ENCODE measurements at places on chromosomes 5 and 9.

DNA sequence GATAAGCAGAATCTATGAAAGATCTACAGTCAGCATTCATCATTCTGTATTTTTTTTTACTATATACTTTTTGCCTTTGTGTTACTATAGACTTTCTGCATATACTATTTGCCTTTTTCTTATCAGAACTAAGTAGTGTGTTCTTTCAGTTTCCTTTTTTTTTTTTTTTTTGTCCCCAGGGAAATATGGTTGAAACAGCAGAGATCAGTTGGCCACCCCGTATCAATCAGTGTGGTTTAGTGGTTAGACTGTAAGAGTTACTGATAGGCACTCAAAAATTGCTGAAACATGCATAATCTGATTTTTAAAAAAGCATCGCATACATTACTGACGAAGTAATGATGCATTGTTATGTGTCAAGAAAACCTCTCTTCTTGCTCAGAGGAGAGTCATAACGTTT lies 990.8 kb upstream of the EDIL3 start:
- no peak for DNase-seq

DNA sequence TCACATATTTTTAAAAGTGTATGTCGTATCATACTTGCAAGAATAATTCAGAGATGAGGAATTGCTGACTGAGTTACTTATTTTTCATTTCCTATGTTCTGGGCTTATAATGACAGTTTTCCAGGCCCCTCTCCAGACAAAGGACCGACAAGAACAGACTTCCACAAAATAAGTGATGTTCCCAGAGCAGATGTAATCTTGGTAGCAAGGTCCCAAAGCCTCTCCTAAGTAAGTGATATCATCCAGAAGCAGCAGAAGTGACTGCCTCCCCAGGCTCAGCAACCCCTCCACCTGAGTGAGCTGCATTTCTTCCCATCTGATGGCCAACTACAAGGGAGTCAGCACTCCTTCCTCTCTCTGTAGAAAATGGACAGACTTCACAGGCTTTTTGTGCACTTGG lies 57.1 kb downstream of the SEMA6A start:
- DNase-seq = no peak

DNA sequence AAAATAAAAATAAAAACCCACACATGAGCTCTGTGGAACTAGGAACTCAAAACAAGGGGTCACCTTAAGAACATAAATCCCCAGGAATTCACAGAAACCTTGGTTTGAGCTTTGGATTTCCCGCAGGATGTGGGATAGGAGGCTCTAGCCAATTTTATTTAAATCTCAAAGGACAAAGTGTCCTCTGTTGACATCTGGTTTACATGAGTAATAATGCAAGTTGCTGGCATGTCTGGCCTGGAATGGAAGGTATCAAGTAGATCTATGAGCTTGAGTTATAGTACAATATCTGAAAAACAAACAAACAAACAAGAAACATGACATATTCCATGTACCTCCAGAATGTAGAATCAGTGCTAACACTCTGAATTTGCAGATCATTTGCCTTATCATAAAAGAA lies 94.2 kb upstream of the SLIT3 start:
- no peak for DNase-seq

DNA sequence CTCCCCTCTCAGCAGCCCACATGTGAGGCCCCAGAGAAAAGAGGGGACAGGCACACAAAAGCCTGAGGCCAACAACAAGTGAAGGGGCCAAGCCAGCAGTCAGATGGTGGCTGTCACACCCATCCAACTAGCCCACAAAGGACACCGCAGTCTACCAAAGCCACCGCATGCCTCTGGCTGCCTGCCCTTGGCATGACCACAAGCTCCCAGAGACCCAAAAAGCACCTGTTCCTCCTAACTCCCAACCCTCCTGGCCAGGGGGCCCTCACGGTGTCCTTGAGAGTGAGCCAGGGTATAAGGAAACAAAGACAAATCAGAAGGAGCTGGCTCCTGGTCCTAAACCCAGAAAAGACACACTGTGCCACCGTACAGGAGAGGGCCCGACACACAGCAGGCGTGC lies 77.8 kb upstream of the LRRTM2 start:
- DNase-seq = no peak

- DNase-seq = no peak
Measured at GRCh38 chr9:4620881-4621555, 41.1 kb upstream of the PLPP6 start.

GRCh38 chr9:35811381-35812024 lies 559 bp downstream of the SPAG8 start:
- no peak for DNase-seq

DNA sequence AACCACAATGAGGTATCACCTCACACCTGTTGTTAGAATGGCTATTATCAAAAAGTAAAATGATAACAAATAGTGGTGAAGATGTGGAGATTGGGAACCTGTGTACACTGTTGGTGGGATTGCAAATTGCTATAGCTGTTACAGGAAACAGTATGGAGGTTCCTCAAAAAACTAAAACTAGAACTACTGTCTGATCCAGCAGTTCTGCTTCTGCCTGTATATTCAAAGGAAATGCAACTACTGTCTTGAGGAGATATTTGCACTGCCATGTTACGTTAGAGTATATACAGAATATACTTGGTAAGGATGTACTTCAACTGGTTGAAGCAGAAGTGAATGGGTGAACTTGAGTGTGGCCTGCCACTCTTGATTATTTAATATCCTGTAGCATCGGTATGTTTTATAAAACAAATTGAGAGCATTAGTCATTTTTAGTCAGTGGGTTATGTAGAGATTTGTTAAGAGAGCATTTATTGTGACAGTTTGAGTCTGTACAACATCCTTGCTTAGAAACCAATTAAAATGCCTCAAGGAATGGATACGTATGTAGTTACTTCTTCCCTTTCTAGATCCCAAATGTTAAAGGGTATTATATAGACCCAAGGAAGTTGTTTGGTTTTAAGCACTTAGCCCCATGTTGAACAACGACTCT lies 37.5 kb downstream of the ZCCHC7 start:
- DNase-seq = no peak

GRCh38 chr9:14170973-14171596 lies 142.9 kb downstream of the NFIB start:
- DNase-seq = no peak

DNA sequence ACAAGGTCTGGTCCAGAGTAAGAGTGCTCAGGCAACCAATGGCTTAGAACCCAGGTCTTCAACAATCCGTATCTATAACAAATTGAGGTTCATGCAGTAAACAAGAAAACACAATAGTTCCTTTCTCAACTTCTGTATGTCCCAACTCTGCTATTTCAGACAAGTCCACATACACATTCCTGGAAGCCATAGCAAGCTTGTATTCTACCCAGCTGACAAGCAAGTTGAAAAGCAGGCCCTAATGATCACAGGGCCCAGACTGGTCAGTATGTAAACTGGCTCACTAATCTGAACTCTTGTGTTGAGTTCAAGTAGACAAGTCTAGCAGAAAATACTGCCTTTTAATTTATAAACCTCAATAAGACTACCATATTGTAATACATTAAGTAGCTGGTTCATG lies 26.9 kb downstream of the FNIP1 start:
- no peak for DNase-seq

GRCh38 chr5:120749737-120750136 lies 285.6 kb downstream of the PRR16 start:
- DNase-seq = no peak

GRCh38 chr5:123265551-123265950 lies 157.7 kb downstream of the CEP120 start:
- no peak for DNase-seq

- DNase-seq = no peak
Measured at GRCh38 chr5:8981496-8981895, 564.4 kb downstream of the SEMA5A start.

DNA sequence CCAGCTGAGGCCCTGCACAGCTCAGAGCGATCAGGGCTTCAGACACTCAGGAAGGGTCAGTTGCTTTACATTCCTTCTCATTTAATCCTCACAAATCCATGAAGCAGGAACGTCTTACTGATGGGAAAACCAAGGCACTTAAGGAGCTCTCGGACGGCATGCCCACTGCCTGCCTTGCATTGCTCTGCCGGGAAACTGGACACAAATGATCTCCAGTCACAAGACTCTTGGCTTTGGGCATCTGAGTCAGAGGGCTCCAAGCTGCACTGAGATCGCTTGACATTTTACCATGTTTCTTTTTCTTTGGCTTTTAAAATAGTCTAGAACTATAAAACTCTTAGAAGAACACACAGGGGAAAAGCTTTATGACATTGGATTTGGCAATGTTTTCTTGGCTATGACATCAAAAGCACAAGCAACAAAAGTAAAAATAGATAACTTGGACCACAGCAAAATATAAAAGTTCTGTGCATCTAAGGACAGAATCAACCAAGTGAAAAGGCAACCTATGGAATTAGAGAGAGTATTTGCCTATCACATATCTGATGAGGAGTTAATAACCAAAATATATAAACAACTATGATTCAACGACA lies 43.6 kb upstream of the HRH2 start:
- no peak for DNase-seq

- no peak for DNase-seq
Measured at GRCh38 chr5:61933787-61934626, 372.0 kb upstream of the KIF2A start.

DNA sequence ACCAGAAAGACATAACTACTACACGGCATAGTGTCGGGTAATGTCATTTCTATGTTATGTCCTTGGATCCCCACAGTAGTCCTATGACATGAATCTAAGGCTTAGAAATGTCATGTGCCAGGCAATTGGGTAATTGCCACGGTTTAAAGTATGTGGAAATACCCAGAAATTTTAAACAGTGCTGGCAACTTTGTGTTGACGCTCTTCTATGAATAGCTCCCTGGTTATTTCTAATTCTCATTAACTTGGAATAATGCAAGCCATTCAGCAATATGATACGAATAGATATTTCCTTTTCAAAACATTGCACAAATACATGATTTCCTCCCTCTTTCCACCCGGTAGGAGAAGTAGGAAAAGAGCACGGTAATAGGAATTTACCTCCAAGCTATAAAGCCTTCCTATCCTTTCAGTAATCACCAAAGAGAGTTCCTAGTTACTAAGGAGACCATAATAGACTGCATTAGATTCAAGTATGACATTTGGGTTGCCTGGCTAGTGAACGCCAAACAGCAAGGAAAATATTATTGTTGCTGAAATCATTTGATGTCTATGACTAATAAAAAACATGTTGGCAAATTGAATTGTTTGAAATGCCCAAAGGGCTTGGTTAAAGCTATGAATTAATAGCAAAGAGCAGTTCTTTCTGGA lies 168.4 kb downstream of the CCDC192 start:
- DNase-seq = no peak

GRCh38 chr5:147310059-147310704 lies 75.4 kb downstream of the STK32A start:
- no peak for DNase-seq

DNA sequence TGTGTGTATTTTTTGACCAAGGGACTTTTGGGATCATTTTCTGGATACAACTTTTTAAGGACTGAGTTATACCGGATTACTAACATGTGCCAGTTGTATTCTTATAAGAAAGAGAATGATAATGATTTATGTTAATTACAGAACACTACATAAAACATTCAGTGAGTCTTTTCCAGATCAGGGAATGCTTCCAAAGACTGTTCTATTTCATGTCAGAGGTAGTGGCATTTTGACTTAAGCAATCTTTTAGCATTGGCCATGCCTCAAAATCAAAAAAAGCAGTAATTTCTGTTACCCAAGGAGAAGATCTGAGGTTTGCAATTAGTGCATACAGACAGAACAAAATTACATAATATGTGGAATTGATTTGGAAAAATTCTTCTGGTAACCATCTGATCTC lies 413.0 kb upstream of the CDH9 start:
- no peak for DNase-seq

DNA sequence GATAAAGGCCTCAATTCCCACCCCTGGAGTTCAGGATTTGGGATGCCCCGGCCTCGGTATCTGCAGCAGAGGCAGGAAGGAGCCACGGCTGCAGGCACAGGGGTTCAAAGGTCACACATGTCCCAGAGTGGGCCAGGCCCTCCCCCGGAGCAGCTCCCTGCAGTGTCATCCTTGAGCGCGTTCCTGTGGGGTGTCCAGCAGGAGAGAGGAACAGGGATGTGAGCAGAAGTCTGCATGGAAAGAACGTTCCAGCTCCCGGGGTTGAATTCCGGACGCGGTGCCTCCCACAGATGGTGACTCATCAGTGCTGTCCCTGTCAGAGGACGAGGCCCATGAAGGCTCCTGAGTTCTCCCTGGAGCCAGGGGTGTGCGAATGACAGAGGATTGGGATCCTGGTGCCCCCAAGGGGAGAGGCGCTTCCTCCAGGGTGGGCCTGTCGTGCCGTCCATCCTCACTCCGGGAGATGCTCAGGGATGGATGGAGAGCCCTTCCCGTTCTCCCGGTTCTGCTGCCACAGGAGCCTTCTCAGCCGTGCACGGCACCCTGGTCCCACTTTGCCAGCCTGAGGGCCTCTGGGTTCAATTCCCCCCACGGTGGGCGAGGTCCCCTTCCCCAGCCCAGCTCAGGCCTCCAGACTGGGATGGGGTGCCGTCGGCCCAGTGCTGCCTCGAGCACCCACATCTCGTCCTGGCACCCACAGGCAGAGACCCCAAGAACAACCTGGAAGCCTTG lies 3.1 kb downstream of the LCN1 start:
- DNase-seq = no peak

DNA sequence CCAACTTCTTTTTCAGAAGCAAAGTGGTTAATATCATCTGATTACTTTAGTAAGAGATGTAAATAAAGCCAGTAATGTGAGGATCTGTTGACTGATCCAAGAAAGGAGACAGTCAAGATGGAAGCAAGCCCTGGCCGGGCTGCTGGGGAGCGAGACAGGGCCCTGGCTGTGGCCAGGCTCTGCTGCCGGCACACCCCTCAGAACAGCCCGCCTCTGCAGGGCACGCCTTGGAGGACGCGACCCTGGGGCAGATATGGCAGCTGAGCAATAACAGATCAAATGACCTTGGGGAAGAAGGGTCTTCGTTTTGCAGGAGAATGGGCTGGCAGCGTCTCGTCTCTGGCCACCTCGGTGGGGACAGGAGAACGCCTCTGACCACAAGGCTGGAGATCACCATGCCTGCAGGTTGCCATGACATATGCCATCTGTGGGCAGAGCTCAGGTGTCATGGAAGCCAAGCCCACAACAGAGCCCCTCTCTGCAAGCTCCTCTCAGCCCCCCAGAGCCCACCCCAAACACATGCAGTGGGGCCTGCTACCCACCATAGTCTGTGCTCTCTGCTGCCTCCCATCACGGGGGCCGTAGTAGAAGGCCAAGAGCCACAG lies 206.5 kb downstream of the FANCC start:
- no peak for DNase-seq

- DNase-seq = no peak
Measured at GRCh38 chr9:91773156-91773555, 176.9 kb downstream of the ROR2 start.

DNA sequence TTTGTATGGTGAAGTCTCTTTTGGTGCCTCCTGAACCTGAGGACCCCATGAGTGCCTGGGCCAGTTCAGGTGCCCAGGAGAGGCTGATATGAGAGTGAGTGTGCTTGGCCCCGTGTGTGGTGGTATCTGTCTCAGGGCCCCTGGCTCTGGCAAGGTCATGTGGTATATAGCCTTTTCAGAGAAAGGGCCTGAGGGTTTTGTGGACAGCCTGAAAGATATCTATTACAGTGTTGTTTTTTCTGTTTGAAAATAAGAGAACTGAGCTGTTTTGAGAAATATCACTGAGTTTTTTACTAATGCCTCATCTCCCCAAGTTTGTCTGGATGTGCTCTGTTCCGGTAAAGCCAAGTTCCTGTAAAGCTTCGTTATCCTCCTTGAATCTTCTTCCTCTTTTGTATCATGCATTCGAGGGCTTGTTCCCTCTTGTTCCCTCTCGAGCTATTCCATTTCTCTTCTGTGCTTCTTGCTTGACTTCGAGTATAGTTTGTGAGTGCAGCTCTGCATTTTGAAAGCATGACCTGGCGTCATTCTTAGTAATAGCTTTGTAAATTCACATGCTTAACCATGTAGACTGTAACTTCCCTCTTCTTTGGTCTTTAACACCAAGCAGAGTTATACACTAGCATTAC lies 122.3 kb downstream of the MAST4 start:
- no peak for DNase-seq
